ENCODE measurements at places on chromosomes 5 and 9.

DNA sequence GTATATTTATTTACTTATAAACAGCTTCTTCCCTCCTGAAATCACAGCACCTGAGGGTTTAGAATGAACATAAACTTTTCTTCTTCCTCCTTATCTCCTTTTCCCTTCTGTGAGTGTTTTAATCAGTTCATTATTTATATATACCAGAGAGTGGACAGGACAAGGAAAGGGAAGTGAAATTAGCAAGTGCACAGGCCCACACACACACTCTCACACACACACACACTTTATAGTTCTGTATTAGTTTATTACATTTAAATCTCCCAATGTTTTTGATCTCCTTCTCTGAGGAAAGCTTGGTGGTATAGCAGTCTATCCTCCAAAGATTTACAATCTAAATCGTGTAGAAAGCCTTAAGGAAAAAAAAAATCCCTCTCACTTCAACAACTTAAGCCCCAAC, 353.5 kb downstream of the NDUFS4 start:
- DNase-seq: no peak

GRCh38 chr5:153860195-153860886, 178.4 kb downstream of the FAM114A2 start:
- no peak for DNase-seq

- DNase-seq: no peak
Observed at GRCh38 chr5:50710838-50711237, 44.4 kb downstream of the PARP8 start.

GRCh38 chr9:125043148-125043547, 100.2 kb downstream of the SCAI start:
- no peak for DNase-seq

Data from stimulated activated CD4-positive, alpha-beta T cell treated with anti-CD3 and anti-CD28 coated beads, TNF-alpha, amount 100 ng/mL, for 48 hours (primary cell).